ENCODE measurements at places on chromosomes 16 and 17.
A peak's percentile ranks its signal among the peaks of the same experiment; 100 is the strongest.

DNA sequence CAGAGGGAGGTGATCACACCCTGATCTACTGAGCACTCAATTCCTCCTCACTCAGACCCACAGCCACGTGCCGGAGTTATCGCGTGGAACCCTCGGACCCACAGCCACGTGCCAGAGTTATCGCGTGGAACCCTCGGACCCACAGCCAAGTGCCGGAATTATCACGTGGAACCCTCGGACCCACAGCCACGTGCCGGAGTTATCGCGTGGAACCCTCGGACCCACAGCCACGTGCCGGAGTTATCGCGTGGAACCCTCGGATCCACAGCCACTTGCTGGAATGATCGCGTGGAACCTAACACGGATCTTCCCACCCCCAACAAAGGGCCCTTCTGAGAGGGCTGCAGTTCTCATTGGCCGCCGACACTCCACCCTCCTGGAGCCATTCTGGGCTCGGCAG lies 97.7 kb downstream of the PGS1 start:
- no peak for DNase-seq

DNA sequence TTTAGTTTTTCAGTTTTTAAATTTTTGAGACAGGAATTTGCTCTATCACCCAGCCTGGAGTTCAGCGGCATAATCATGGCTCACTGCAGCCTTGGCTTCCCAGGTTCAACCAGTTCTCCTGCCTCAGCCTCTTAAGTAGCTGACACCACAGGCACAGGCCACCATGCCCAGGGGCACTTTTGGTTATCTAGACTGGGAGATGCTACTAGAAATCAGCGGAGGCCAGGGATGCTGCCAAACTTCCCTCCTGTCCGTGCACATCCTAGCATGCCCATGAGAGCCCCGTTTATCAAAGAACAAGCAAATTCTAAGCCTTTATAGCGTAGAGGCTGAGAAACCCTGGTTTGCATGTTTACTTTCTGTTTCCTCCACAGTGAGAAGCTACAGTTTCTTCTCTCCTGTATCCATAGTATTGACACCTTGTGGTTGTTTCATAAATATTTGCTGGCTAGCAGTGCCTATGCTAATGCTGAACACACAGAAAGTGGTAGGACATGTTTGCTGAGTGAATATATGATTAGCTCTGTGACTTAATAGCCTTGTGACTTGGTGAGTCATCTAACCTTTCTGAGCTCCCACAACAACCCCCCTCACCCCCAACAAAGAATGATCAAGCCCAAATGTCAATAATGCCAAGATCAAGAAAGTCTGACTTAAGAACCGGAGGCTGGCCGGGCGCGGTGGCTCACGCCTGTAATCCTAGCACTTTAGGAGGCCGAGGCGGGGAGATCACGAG lies 39.2 kb upstream of the MAF start:
- DNase-seq: no peak

DNA sequence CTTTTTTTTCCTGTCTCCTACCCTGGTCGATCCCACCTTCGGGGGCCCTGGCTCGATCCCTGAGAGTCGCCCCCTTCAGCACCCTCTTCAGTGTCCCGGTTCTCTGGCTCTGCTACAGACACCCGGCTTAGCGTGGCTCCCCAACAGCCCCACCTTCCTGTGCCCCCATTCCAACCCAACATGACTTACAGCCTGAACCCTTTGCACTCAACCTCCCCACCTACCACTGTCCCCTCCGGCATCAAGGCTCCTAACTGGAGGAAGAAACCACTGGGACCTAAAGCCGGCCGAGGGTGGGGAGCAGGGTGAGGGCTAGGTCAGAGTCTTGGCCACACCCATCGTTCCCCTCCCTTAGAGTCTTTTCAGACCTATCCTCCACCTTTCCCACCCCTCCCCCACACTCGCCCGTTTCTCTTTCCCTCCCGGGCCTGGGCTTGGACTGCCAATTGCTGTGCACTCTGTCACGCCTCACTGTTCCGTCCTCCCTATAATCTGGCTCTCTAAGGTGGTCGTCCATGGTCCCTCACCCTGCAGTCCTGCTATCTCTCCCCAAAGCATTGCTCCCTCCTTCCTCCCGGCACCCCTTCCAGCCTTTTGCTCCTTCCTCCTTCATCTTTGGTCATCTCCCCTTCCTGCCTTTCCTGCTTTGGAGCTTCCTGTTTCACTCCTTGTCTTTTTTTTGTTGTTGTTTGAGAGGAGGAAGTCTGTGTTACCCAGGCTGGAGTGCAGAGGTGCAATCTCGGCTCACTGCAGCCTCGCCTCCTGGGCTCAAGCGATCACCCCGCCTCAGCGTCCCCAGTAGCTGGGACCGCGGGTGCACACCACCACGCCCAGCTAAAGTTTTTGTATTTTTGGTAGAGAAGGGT lies 890 bp upstream of the CLDN7 start:
- DNase-seq: peak; percentile 83

- DNase-seq: no peak
Observed at GRCh38 chr17:7111784-7112509, 2.7 kb downstream of the ASGR2 start.

GRCh38 chr16:12559714-12560113 lies 244.0 kb downstream of the CPPED1 start:
- no peak for DNase-seq

GRCh38 chr16:4194661-4195060 lies 47.2 kb downstream of the SRL start:
- DNase-seq: no peak

- DNase-seq: no peak
Observed at GRCh38 chr16:50603206-50604064, 55.2 kb downstream of the NKD1 start.

GRCh38 chr17:9364837-9365430 lies 210.7 kb downstream of the STX8 start:
- DNase-seq: no peak

GRCh38 chr16:67137605-67138004 lies 13.2 kb downstream of the B3GNT9 start:
- no peak for DNase-seq

DNA sequence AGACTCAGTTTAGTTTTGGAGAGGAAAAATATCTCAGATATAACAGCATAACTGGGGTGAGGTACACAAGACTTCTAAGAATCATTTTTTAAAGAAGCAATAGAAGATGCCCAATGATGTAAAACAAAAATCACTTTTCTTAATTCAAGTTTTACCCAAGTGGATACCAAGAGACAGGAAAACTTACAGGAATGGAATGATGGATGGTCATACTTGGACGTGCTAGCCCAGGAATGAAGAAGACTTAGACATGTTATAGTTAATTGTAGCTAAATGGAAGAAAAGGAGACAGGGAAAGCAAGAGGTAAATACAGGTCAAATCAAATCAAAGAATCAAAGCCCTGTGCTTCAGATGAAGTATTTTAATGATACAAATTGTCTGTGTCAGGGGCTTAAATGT lies 312.7 kb upstream of the KCNJ16 start:
- no peak for DNase-seq

GRCh38 chr17:46195939-46196716 lies 2.9 kb upstream of the KANSL1 start:
- DNase-seq: no peak

- DNase-seq: no peak
Observed at GRCh38 chr16:30660424-30661261, 2.4 kb downstream of the FBRS start.

- peak; percentile 88 for DNase-seq
Observed at GRCh38 chr16:82628088-82628423, 1.3 kb downstream of the CDH13 start.

GRCh38 chr17:57927048-57927723 lies 28.0 kb downstream of the CUEDC1 start:
- peak; percentile 77 for DNase-seq

- DNase-seq: no peak
Observed at GRCh38 chr17:75762513-75763268, 2.3 kb downstream of the GALK1 start.

- peak; percentile 59 for DNase-seq
Observed at GRCh38 chr16:30786936-30787612, at the start of gene ZNF629. Gene ZNF629 (minus strand): TSS chr16:30787205. CDS start chr16:30784482, 2,723 bp downstream.

- DNase-seq: no peak
Observed at GRCh38 chr17:58217766-58218165, 1.3 kb downstream of the MKS1 start.

- DNase-seq: peak; percentile 92
Observed at GRCh38 chr16:30052671-30053372, 12.7 kb upstream of the ALDOA start.

GRCh38 chr17:6548034-6548433 lies 8.3 kb downstream of the PITPNM3 start:
- no peak for DNase-seq

- DNase-seq: peak; percentile 45
Observed at GRCh38 chr16:17224879-17225281, 245.9 kb downstream of the XYLT1 start.

- no peak for DNase-seq
Observed at GRCh38 chr16:14101415-14101814, 30.3 kb downstream of the MRTFB start.

DNA sequence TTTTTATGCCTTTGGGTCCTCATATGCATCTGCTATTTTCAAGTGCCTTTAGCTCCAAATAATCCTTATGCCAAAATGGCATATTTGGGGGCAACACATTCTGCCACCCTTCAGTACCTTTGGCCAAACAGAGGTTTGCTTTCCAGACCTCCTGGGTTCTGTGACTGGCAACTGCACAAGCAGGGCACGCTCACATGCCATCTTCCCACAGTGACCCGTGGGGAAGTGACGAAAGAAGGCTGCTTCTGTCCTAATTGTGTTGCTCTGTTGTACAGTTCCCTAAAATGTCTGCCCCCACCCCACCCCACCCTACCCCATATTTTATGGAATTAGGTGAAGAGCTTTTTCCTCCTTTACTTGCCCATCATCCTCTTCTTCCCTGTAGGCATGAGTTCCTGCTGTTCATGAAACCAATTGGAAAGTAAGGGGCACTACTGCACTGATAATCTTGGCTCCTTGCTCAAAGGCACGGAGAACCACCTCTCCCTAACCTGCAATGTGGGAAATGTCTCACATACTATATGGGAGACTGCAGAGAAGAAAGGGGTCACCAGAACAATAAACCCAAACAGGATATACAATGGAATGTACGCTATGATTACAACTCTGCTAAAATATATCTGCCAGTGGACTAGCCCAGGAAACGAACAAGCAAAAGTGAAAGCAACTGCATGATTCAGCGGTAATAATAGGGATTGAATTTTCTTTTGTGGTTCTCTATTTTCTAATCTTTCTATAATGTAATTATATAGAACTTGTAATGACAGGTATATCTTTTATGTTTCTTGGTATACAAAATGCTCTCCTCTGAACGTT lies 3.3 kb upstream of the SLFN12L start:
- DNase-seq: peak; percentile 27

GRCh38 chr16:49947907-49948678 lies 76.9 kb upstream of the CNEP1R1 start:
- no peak for DNase-seq

GRCh38 chr16:50841081-50841886 lies 99.4 kb downstream of the CYLD start:
- DNase-seq: no peak

- DNase-seq: peak; percentile 78
Observed at GRCh38 chr17:58317421-58318064, 11.1 kb downstream of the TSPOAP1 start.

DNA sequence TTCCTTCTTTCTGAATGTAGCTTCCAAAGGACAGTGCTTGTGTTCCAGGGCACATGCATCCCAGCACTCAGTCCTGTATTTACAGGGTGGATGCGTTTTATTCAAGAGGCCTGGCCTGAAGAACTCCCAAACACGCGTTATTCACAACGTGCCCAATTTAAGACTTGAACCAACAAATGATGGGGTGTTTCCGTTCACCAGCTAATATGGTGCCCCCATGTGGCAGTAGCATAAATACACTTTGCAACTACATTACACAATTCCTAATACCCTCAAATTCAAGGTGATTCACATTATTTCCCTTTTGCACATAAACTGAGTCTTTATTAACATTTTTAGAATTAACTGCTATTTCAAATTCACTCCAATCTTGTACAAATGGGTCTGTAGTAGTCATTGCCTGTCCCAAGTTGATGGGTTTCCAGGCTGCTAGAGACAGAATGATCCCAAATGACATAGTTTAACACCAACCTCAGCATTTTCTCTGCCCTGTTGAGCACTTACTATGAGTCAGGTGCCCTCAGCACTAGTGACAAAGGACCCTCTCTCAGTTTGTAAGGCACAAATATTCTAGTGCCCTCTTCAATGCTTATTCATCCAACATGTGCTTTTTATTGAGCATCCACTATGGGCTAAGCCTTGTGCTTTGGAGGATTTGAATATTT lies 26.9 kb downstream of the HSD17B2 start:
- DNase-seq: peak; percentile 70

- DNase-seq: no peak
Observed at GRCh38 chr16:64830653-64831052, 291.2 kb downstream of the CDH11 start.

DNA sequence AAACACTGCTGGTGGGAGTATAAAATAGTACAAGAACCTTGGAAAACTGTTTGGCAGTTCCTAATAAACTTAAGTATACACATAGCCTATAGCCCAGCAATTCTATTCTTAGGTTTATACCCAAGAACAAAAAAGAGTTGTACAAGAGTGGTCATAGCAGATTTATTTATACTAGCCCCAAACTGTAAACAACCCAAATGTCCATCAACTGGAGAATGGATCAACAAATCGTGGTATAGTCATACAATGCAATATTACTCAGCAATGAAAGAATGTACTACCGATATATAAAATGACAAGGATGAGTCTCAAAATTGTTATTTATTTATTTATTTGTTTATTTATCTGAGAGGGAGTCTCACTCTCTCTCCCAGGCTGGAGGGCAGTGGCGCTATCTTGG lies 23.1 kb downstream of the GNGT2 start:
- no peak for DNase-seq

GRCh38 chr17:40734018-40734417 lies 21.1 kb downstream of the KRT25 start:
- no peak for DNase-seq

DNA sequence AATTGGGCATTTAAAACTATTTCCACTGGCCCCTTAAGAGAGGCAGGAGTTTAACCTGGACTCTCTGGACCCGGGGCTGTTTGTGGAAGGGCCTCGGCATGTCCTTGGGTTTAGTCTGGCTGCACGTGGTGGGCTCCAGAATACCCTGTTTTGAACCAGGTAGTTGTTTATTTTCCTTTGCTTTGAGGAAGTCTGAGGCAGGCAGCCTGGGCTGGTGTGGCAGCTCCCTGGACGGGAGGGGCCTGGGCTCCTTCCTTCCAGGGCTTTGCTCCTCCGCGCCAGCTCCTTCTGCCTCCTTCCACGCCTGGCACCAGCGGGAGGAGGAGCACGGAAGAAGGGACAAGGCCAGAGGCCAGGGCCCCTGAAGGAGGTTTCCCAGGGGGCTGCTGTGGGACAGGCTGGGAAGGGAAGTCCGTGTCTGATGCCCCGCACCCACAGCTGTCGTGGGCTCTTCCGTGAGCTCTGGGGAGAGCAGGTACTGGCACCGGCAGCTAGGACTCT lies 15.5 kb downstream of the BANP start:
- no peak for DNase-seq

- no peak for DNase-seq
Observed at GRCh38 chr16:8739151-8739550, 58.3 kb downstream of the TMEM186 start.

GRCh38 chr16:75305364-75306098 lies 54.1 kb upstream of the BCAR1 start:
- peak; percentile 100 for DNase-seq
